Large intestine (tissue), 12 donors: ENCODE measurements at places on chromosomes 7 and 10.

DNA sequence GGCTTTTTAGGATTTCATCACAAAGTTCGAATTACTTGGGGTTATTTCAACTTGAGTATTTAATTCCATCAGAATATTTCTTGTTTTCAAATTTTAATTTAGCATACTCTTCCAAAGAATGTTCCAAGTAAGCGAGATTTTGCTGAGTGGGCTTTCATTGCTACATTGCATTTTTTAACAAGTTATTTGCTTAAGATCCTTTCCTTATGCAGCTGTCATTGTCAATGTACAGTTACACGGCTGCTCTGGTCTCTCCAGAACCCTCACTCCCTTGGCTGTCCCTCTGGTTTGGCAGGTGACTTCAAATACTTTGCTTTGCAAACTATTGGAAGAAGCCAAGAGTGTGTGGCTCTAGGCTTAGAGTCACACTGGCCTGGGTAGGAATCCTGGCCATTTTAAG, 80.0 kb downstream of the CFAP58 start:
- H3K27ac ChIP-seq: no peak overlapping the region
- DNase-seq: no peak
- no peaks in the 10 kb centered on the region for H3K36me3 ChIP-seq
- no peaks in the 10 kb centered on the region for H3K4me1 ChIP-seq
- H3K4me3 ChIP-seq: no peak overlapping the region

DNA sequence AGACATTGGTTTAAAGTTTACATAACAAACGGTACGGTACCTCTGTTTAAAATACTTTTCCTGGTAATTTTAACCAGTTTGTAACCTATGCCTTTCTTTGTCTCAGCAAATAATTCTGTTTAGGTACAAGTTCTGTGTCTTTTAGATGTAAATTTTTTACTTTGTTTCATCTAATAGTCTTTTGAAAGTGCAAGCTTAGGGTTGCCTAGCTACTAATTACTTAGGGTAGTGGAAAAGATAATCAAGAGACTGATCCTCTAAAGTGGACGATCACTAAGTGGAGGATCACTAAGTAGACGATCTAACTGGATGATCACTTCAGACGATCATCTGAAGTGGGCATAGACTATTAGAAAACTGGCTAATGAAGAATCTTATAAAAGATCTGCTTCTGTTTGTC, 16.1 kb upstream of the FKBP9 start:
- H3K27me3 ChIP-seq: no peaks in the 10 kb centered on the region
- no peaks in the 10 kb centered on the region for H3K4me1 ChIP-seq
- H3K36me3 ChIP-seq: no peaks in the 10 kb centered on the region
- no peak overlapping the region for H3K27ac ChIP-seq
- H3K4me3 ChIP-seq: peak overlapping the region; percentile 82

- H3K4me3 ChIP-seq: no peak overlapping the region
- DNase-seq: no peak
- H3K4me1 ChIP-seq: peaks cover 2% of the 10 kb centered on the region
- peaks cover 6% of the 10 kb centered on the region for H3K27me3 ChIP-seq
- H3K27ac ChIP-seq: no peak overlapping the region
Observed at GRCh38 chr7:131625817-131626372, 69.5 kb upstream of the PODXL start.

- H3K4me1 ChIP-seq: peaks cover 26% of the 10 kb centered on the region
- H3K4me3 ChIP-seq: no peak overlapping the region
- H3K27me3 ChIP-seq: no peaks in the 10 kb centered on the region
- H3K36me3 ChIP-seq: no peaks in the 10 kb centered on the region
Observed at GRCh38 chr7:139131-139530, 53.2 kb upstream of the FAM20C start.

- DNase-seq: peak; percentile 59
- no peak overlapping the region for H3K4me3 ChIP-seq
- H3K27ac ChIP-seq: no peak overlapping the region
- H3K4me1 ChIP-seq: peaks cover 32% of the 10 kb centered on the region
Observed at GRCh38 chr7:106367018-106367420, 82.2 kb upstream of the NAMPT start.

DNA sequence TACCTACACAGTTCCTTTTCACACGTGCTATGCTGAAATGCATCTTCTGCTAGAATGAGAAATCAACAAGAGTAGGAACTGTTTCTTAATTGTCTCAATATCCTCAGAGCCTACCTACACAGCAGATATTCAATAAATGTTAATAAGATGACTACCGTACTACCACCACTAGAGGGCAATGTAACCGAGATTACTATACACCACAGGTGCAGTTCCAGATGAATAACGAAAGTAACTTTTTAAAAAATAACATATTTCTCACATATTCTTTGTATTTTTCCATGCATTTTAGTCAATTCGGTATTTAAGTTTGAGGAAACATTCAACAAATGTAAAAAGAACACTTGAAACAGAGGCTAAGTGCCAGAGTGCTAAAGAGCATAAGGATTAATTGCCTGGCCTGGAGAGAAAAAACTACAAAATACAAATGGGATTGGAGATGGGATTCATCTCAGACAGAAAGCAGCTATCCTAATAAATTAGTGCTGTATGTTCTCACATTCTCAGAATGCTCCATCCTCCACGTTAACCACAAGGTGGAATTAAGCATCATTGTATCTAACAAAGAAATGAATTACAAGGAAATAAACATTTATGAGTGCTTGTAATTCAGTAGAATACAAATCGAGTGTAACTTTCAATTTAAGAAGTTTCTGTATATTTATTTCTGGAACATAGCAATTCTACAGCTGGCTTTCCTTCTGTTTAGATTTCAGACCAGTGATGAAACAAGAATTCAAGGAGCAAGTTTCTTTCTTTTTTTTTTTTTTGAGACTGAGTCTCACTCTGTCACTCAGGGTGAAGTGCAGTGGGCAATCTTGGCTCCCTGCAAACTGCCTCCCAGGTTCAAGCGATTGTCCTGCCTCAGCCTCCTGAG, 20.3 kb upstream of the HECTD2 start:
- H3K4me1 ChIP-seq: no peaks in the 10 kb centered on the region
- no peaks in the 10 kb centered on the region for H3K36me3 ChIP-seq
- peak; percentile 55 for DNase-seq
- H3K27me3 ChIP-seq: peaks cover 4% of the 10 kb centered on the region
- no peak overlapping the region for H3K27ac ChIP-seq
- H3K4me3 ChIP-seq: no peak overlapping the region

GRCh38 chr10:26242706-26243350, 26.3 kb downstream of the GAD2 start:
- no peak for DNase-seq
- H3K4me3 ChIP-seq: no peak overlapping the region
- H3K4me1 ChIP-seq: no peaks in the 10 kb centered on the region
- no peak overlapping the region for H3K27ac ChIP-seq
- H3K27me3 ChIP-seq: no peaks in the 10 kb centered on the region

- no peak overlapping the region for H3K27ac ChIP-seq
- no peaks in the 10 kb centered on the region for H3K4me1 ChIP-seq
- H3K27me3 ChIP-seq: no peaks in the 10 kb centered on the region
- DNase-seq: no peak
Observed at GRCh38 chr7:121132940-121133339, 144.4 kb downstream of the CPED1 start.

GRCh38 chr10:107025676-107026075, 138.8 kb downstream of the SORCS1 start:
- H3K36me3 ChIP-seq: no peaks in the 10 kb centered on the region
- no peaks in the 10 kb centered on the region for H3K27me3 ChIP-seq
- H3K4me3 ChIP-seq: no peak overlapping the region

DNA sequence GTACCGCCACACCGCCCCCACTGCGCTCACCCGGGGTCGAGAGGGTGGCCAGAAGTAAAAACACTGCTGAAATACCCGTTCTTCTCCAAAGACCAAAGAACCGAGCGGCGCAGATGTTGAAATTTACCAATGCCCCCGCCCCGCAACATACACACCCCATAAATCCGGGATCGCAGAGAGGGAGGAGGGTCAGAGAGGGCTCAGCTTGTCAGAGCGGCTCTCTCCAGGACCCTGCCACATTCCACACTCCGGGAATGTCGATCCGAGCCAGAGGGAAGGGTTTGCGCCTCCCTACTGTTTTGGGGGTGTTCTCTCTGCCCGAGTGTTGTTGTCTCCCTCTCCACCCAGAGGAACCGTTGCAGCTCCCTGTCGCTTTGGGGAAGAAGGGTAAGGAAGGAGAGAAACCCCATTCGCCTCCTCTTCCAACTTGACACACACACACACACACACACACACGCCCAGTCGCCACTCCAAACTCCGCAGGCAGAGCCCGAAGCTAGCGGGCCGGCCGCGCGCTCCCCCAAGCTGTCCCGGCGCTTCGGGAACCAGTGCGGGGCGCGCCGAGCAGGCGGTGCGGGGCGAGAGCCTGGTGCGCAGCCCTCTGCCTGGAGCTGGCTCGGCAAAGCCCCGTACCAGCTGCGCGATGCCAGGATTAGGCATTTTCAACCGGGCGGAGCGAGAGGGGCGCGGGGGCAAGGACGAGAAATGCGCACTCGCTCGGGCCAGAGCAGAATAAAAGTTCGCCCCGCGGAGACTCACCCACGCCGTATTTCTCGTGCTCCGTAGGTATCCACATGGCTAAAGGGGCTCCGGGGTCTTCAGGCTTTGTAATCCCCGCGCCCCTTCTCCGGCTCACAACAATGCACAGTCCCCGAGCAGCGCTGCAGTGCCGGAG, 609 bp downstream of the DOCK4 start:
- H3K27me3 ChIP-seq: peaks cover 20% of the 10 kb centered on the region
- peak overlapping the region; percentile 72 for H3K4me3 ChIP-seq
- H3K27ac ChIP-seq: peak overlapping the region; percentile 58

- DNase-seq: no peak
- H3K27ac ChIP-seq: peak overlapping the region; percentile 43
- peak overlapping the region; percentile 41 for H3K4me3 ChIP-seq
- no peaks in the 10 kb centered on the region for H3K36me3 ChIP-seq
- no peaks in the 10 kb centered on the region for H3K27me3 ChIP-seq
Observed at GRCh38 chr7:142961595-142961972, 579 bp downstream of the KEL start.

DNA sequence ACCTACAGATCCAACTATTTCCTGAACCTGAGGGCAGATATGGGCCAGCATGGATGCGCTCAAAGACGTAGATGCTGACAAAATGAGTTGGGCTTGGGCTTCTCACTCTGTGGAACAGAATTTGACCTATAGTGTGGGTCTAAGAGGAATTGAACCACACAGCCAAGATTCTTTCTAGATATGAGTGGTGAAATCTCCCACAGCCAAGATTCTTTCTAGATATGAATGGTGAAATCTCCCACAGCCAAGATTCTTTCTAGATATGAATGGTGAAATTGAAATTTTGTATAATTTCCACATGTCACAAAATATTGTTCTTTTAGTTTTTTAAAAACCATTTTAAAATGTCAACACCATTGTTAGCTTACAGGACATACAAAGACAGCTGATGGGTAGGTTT, 215.4 kb upstream of the LRGUK start:
- H3K27ac ChIP-seq: no peak overlapping the region
- H3K36me3 ChIP-seq: no peaks in the 10 kb centered on the region
- H3K27me3 ChIP-seq: no peaks in the 10 kb centered on the region
- no peak for DNase-seq
- no peaks in the 10 kb centered on the region for H3K4me1 ChIP-seq

- no peak for DNase-seq
- H3K4me1 ChIP-seq: no peaks in the 10 kb centered on the region
- no peaks in the 10 kb centered on the region for H3K27me3 ChIP-seq
- no peaks in the 10 kb centered on the region for H3K36me3 ChIP-seq
Observed at GRCh38 chr10:54125098-54125747, 675.8 kb downstream of the PCDH15 start.

DNA sequence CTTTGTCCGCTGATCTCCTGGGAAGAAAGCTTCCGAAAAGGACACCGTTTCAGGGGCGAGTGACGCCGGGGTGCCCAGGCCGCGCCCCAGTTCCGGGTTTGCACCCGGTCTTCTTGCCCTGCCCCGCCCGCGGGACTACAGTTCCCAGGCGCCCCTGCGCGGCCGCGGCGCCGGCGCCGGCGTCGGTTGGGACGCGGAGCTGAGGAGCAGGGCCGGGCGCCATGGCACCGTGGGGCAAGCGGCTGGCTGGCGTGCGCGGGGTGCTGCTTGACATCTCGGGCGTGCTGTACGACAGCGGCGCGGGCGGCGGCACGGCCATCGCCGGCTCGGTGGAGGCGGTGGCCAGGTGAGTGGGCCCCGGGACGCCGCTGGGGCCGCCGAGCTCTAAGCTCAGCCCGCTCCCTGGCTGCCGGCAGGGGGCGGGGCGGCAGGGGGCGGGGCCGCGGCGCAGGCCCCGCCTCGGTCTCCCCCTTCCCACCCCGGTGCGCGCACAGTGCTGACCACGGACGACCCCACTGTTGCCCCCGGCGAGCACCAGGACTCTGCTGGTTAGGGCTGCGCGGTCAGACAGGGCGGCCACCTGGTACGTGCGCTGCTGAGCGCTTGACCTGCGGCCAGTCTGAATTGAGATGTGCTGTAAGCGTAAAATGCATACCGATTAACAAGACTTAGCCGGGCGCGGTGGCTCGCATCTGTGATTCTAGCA, at the start of gene LHPP:
Gene LHPP (plus strand): TSS at position 182 of the 706 bp plus-strand sequence. CDS start 40 bp downstream, at position 222.
- H3K4me1 ChIP-seq: peaks cover 25% of the 10 kb centered on the region
- H3K27me3 ChIP-seq: no peaks in the 10 kb centered on the region
- H3K36me3 ChIP-seq: no peaks in the 10 kb centered on the region
- peak within 1 kb of the TSS; percentile 78 for H3K27ac ChIP-seq

- H3K36me3 ChIP-seq: no peaks in the 10 kb centered on the region
- no peak overlapping the region for H3K4me3 ChIP-seq
- H3K27me3 ChIP-seq: peaks cover 2% of the 10 kb centered on the region
Observed at GRCh38 chr7:27329909-27330308, 87.3 kb downstream of the EVX1 start.

- H3K27me3 ChIP-seq: no peaks in the 10 kb centered on the region
- DNase-seq: no peak
- H3K27ac ChIP-seq: no peak overlapping the region
- no peaks in the 10 kb centered on the region for H3K36me3 ChIP-seq
- H3K4me3 ChIP-seq: no peak overlapping the region
Observed at GRCh38 chr10:86117051-86117450, 249.5 kb downstream of the GRID1 start.

- no peaks in the 10 kb centered on the region for H3K27me3 ChIP-seq
- H3K27ac ChIP-seq: no peak overlapping the region
- H3K36me3 ChIP-seq: no peaks in the 10 kb centered on the region
- no peak for DNase-seq
Observed at GRCh38 chr7:147586110-147586509, 1004.5 kb upstream of the C7orf33 start.
